Stimulated activated CD4-positive, alpha-beta T cell treated with anti-CD3 and anti-CD28 coated beads, Interleukin-4, amount 100 ng/mL, for 1 hour (primary cell): ENCODE measurements at places on chromosomes 1 and 21.

DNA sequence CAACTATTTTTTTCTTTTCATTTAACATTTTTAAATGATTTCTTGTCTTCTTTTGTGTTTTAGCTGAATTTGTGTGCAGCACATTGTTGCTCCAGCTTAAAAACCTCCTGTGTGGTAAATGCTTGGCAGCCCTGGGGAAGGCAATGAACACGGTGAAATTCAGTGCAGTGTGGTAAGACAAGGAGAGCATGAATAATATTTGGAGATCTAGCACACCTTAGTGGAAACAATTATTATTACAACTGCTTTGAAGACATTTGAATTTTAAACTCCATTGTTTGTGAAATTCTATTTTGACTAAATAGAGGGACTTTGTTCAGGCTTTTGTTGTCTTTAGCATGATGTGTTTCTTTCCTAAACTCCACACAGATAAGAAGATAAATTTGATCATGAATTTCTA is 242.6 kb upstream of the CXADR start:
- no peak for DNase-seq

- DNase-seq: no peak
These were observed 1.3 kb downstream of the PLA2G2E start for GRCh38 chr1:19922015-19922688.

DNA sequence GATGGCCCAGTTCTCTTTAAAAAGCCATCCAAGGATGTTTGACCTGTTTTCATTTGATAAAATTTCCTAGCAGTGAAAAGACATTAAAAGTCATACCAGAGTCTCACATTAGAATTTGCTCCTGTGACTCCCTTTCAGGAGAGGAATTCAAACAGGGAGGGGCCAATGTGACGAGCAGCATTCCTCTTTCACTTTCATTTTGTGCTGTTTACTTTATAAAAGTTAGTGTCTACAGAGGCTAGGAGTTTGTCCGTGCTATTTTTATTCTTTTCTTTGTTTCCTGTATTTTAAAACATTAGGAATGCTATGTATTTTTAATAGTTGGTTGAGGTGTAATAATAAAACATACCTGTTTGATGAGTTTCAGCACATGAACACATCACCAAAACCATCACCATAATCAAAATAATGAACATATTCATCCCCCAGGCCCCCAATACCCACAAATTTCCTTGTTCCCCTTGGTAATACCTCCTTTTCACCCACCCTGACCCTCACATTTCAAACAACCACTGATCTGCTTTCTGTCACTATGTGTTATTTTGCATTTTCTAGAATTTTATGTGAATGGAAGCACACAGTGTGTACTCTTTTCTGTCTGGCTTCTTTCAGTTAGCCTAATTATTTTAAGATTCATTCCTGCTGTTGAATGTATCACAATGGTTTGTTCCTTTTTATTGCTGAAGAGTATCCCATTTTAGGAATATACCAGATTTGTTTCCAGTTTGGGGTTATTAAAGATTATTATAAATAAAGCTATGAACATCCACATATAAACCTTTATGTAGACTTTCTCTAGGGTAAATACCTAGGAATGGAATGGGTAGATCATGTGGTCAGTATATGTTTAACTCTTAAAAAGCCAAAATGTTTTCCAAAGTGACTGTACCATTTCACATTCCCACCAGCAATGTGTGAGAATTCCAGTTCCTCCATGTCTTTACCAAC is 129.5 kb downstream of the TENT5C start:
- DNase-seq: no peak

DNA sequence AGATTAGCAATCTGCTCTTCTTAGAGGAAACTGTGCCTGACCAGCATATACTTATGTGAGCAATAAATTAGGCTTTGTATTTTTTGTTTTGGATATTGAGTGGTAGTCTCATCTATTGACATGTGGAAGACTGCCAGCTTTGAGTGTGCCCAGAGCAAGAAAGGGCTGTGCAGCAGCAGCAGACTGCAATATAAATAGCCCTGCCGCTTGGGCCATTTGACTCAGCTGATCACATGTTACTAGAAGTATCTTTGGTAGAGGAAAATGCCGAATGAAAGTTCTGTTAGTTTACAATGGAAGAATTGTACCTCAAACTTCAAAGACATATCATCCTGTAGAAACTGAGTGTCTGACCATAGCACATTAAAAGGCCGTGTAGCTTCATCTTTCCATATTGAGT is 9.1 kb upstream of the PSMB2 start:
- DNase-seq: no peak

DNA sequence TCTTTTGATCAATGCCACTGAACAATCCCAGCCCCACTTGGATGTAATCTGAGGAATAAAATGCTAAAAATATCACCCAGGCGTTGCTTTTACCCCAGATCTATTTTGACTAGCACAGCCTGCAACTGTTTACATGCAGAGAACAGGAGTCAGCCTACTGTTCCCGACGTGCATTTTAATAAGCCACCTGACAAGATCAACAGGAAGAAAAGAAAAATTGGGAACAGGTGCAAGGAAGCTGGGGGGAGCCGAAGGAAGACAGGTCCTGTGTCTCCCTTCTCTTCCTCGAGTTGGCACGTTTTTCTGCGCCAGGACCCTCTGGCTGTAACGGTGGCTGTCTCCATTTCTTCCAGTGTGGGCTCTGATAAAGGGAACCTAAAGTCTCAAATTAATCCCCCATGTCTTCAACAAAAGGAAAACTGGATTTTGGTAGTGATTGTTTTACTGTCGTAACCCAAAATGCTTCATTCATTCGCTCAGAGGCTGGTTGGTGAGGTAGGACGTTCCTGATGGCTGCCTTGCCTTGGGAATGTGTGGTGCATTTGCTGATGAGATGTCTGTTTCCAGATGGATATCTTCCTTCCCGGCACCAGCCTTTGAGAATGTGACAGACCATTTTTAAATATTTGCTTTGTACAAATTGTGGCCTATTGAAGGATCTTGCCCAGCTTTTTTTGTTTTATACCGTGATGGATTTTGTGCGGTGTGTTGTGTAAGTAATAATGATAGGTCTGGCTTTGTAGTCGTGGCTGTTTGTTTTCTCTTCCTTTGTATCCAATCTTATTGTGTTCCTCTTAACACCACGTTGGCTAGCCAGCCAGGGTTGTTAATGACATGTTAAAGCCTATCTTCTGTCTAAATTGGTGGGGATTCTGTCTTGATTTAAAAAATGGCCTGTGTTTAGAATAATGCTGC is 117.5 kb downstream of the C1orf21 start:
- DNase-seq: no peak

DNA sequence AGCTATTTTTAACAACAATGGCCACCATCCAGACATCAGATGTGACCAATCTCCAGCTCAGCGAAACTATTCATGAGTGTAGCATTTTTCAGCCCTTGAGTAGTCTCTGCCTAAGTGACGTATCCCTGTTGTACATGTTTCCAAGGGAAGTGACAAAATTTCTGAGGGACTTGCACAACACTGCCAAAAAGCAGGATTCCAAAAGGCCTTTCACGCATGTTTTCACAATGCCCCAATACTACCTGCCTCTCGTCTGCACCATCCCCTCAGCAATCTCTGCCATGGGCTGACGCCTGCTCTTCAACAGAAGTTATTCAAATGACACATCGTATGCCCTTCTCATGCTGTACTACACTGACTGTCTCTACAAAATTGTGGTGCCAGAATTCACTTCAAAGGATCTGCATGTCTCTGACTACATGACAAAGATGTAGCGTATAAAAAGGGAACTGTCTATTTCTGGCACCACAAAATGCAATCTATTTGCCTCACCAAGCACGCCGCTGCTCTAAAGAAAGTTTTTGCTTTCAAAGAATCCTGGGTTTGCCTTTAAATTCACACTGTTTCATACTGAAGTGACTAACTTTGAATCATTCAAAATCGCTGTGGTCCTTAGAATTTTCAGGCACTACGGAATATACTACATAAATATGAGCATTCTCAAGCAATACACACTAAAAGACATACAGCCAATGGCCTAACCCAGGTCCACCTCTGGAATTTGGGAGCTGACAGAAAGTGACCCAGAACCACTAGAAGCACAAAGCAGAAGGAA is 32.9 kb downstream of the JAK1 start:
- DNase-seq: no peak

GRCh38 chr1:67748630-67749029 is 63.6 kb downstream of the GADD45A start:
- no peak for DNase-seq

- DNase-seq: no peak
These were observed 717.3 kb downstream of the MATN1 start for GRCh38 chr1:30005972-30006619.

- DNase-seq: no peak
These were observed 5.8 kb downstream of the FAM43B start for GRCh38 chr1:20558191-20558590.

- no peak for DNase-seq
These were observed 106.8 kb downstream of the ZBTB18 start for GRCh38 chr1:244157731-244158438.

DNA sequence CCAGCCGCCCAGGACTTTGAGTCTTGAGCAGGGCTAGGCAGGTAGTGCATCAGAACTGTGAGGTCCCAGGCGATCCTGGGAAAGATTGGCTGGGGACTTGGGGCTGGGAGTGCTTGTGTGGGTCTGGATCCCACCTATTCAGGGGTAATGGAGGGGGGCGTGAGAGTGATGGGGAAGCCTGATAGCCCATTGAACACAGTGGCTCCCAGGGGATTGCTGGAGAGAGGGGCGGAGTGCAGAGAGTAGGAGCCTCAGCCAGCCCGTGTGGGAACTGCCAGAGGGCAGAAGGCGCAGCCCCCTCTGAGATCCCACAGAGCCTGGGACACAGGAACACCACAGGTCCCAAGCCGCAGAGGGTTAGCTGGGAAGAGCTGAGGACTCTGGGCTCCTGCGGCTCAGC is 19.3 kb upstream of the PDZK1IP1 start:
- no peak for DNase-seq

DNA sequence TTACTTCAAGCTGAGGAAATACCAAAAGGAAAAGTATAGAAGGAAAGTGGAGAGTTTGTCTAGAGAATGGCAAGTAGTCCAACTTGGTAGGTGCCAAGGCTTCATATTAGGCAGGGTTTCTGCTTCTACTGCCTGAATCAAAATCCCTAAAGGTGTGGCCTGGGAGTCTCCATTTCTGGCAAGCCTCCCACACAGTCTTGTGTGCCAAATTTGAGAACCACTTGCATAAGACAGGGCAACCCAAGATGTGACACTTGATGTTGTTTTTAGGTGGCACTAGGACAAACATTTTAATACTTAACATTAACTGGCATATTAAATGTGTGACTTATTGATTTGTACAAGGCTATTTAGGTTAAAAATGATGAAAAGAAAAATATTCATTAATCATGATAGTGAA is 60.1 kb downstream of the ATG4C start:
- DNase-seq: no peak

- no peak for DNase-seq
These were observed 67.5 kb downstream of the SDC3 start for GRCh38 chr1:30840904-30841598.

- DNase-seq: no peak
These were observed 81.0 kb downstream of the RPS6KC1 start for GRCh38 chr1:213131851-213132655.

GRCh38 chr1:107454791-107455190 is 314.0 kb downstream of the NTNG1 start:
- DNase-seq: no peak

GRCh38 chr1:115781343-115781742 is 12.8 kb upstream of the CASQ2 start:
- no peak for DNase-seq

DNA sequence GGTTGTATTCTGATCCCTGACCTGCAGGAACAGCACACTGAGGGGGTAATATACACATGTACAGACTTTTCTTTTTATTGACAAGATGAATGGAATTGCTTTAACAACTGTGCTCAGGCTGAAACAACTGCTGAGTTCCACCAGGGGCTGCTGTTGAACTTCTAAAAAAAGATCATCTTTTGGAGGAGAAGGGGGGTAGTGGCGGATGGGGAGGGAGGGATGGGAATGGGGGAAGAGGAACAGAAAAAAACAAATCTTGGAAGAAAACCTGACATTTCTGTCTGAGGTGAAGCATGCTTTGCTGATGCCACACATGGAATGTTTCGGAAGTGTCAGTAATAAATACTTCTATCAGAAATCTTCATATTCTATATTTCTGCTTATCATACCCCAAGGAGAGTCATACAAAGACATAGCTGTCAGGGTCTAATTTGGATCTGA is 75.0 kb downstream of the RWDD3 start:
- no peak for DNase-seq

DNA sequence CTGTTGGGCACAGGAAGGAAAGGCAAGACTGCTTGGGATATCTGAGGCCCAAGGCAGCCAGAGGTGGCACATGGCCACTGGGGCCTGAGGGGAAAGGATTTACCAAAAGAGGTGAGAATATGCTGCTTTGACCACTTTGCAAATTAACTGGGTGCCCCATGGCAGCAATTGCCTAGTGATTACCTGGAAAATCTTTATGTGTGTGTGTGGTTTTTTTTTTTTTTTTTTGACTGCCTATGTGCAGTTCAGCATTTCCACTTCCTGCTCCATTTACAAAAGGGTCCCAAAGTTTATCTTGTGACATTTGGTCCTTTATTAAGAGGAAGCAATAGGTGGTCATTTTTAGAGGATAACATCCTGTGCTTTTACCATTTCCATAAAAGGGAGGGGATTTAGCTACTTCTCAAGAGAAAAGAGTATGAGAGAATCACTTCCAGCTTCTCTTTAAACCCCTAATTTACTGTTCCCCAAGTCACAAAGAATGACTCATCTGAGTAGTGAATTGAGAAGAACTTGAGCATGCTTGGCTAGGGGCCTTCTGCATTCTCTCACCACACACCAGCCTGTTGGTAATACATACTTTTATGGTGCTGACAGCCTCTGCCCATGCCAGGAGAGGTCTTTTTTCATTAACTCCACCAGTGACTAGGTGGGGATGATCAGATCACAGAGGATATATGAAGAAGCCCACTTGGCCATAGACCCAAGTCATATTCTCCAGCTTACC is 52.1 kb downstream of the SYDE2 start:
- DNase-seq: no peak

DNA sequence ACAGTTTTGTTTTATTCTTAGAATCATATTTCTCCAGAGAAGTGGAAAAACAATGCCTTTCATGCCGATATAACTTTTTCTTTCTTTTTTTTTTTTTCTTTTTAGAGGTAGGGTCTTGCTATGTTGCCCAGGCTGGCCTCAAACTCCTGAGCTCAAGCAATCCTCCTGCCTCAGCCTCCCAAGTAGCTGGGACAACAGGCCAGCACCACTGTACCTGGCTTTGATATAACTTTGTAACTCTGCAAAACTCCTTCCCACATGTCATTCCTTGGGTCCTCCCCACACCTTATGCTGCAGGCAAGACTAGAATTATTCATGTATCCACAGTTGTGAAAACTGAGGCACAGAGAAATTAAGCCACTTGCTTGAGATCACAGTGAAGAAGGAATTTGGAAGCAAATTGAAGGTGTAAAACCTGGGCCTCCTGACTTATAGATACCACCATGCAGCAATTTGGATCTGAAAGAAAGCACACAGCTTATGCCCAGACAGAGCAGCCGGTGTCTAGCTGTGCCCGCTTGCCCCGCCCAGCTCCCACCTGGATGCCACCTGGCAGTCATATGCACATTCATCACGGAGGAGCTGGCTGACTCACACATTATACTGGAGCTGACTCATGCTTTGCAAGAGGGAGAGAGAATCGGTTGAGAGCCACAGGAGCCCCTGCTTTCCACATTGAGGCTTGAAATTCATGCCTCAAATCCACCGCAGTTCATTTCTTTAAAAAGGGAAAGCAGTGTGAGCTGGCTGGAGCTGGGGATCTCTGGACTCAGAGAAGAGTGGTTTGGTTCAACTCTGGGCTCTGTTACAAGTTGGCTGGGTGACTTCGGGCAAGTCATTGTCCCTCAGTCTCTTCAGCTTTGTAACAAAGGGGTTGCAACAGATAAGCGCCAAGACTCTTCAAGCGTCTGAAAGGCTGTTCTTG is 8.3 kb upstream of the SLC2A1 start:
- DNase-seq: peak; percentile 20
